NCI-H2029 (cell line): ENCODE measurements at places on chromosomes 7 and 10.

- no peak for DNase-seq
These were observed 11.6 kb upstream of the BNIP3 start for GRCh38 chr10:131993275-131993674.

- no peak for DNase-seq
These were observed 47.6 kb downstream of the BPGM start for GRCh38 chr7:134694299-134694698.

GRCh38 chr10:119688033-119688508 lies 36.9 kb downstream of the BAG3 start:
- DNase-seq: no peak

GRCh38 chr7:36986511-36986933 lies 262.2 kb upstream of the AOAH start:
- DNase-seq: no peak

DNA sequence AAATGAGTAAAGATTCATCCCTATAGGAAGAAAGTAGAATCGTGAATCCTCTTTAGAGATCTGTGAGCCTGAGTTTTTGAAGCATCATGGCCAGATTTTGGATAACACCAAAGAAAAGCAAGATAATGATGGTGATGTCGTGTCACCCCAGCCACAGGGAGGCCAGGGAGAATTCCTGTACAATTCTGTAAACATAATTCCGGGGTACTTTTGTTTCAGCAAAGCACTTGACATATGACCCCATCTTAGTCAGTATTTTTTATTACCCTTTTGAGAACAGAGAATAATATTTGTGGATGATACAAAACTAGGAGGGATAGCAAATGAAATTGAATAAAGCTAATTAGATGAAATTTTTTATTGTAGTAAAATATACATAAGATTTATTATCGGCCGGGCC lies 33.8 kb downstream of the NACAD start:
- DNase-seq: no peak

- DNase-seq: no peak
These were observed 13.5 kb downstream of the ZNF503 start for GRCh38 chr10:75388082-75388481.

GRCh38 chr7:64959072-64959747 lies 31.6 kb downstream of the ZNF117 start:
- DNase-seq: peak; percentile 96

- no peak for DNase-seq
These were observed 24.4 kb downstream of the C10orf90 start for GRCh38 chr10:126646110-126646509.

DNA sequence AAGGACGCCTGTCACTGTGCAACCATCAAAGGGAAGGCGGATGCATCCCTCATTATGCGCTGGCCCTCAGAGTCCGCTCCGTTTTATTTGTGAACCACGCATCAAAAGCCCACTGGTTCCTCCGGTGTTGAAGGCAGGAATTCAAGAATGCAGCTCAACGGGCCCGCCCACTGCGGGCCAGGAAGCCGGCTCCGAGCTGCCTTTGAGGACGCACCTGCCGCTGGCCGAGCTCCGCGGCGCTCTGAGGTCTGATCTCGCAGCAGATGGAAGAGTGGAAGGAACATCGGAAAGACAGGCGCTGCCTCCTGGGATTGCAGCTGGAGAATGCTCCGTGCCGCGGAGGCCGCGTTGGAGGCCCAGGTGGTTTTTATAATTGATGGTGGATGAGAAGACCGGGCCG lies 56.9 kb upstream of the ADGRA1 start:
- DNase-seq: no peak

DNA sequence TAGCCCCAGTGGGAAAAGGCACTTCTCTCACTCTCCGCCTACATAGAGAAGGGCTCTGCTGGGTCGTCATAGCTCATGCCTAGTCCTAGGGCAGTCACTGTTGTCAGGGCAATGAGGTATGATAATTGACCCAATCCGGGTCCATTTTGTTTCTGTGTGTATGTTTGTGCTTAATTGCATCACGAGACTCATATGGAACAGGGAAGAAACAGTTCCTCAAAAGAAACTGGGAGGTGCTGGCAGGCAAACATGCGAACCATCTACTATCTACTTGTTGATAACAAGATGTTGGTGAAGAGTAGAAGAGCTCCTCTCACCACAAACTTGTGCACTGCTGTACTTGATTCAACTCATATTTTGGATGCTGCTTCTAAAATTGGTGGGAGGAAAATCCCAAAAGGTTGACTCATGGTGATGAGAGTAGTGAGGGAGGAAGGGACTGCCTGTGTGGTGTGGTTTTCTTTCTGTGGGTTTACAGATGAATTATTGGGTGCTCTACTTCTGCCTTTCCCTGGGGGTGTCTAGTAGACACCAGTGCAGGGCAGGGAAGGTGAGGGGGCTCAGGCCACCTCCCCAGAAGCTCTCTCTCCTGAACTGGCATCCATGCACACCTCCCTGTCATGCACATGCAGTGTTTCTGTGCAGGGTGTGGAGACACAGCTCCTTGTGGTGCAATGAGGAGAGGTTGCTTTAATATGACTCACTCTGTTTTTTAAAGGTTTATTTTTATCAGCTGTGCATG lies 29.4 kb downstream of the LSMEM1 start:
- DNase-seq: no peak

DNA sequence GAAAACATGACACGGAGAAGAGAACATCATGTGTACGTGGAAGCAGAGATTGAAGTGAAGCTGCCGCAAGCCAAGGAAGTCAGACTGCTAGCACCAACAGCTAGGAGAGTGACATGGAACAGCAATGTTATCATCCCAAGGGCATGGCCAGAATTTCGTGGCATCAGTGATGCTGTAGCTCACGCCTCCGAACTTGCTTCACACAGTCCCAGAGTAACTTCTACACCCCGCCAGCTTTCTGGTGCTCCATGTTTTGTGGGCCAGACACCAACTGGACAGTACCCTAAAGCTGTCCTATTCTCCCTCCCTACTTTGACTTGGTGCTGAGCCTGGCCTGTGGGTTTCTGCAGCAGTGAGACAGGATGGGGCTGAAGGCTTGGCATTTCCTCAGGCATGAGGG lies 33.0 kb upstream of the EMX2 start:
- no peak for DNase-seq

DNA sequence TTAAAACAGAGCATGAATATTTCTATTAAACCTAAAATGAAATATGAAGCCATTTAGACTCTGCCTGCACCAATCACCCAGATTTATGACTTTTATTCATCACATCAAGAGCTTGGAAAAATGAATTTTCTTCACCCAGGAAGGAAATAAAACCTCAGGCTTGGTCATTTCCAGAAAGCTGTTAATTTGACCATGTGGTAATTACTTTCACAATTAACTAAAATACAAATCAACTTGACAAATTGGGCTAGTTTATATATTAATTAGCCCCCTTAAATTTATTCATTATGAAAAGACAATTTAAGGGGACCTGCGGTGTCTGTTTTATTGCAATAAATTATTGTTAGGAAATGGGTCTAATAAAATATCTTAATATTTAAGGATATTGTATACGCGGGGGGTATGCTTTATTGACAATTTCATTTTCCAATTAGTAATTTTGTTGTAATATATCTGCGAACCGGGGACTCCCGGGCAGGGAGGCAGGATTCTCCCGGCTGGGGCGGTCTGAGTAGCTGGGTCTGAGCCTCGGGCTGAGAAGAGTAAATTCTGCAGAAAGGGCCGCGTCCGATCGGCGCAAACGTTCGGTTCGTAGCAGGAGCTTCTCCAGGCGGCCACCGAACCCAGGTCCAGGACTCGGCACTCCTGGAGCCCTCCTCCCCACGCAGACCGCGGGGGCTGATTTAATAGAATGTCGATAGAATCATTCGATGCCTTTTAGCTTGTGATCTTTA lies 9.4 kb upstream of the MNX1 start:
- no peak for DNase-seq

GRCh38 chr7:111593343-111593742 lies 31.1 kb upstream of the IMMP2L start:
- no peak for DNase-seq

DNA sequence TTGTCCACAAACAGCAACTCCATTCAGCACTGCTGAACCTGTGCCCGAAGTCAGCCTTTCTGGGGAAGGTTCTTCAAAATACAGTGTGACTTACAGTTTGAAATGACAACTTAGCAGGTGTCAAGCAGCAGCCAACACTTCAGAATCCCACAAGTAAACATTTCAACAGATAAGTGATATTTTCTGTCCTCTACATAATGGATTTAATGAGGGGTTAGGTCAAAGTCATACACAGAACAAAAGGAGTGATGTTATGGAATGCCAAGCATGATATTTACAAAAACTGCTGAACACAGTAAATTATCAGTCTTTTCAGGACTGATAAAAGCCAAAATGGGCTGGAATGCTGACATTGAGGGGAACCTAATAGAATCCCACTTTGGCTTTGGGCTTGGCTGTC lies 77.6 kb upstream of the JAZF1 start:
- peak; percentile 17 for DNase-seq

GRCh38 chr7:109402107-109402506 lies 832.4 kb downstream of the DNAJB9 start:
- no peak for DNase-seq

GRCh38 chr7:50652400-50653125 lies 87.4 kb upstream of the DDC start:
- no peak for DNase-seq
